RKO (cell line): ENCODE measurements at places on chromosomes 7 and 10.

- no peak for DNase-seq
Observed at GRCh38 chr10:113026679-113027078, 76.6 kb downstream of the TCF7L2 start.

GRCh38 chr10:123669886-123670285 is 3.7 kb downstream of the GPR26 start:
- no peak for DNase-seq

DNA sequence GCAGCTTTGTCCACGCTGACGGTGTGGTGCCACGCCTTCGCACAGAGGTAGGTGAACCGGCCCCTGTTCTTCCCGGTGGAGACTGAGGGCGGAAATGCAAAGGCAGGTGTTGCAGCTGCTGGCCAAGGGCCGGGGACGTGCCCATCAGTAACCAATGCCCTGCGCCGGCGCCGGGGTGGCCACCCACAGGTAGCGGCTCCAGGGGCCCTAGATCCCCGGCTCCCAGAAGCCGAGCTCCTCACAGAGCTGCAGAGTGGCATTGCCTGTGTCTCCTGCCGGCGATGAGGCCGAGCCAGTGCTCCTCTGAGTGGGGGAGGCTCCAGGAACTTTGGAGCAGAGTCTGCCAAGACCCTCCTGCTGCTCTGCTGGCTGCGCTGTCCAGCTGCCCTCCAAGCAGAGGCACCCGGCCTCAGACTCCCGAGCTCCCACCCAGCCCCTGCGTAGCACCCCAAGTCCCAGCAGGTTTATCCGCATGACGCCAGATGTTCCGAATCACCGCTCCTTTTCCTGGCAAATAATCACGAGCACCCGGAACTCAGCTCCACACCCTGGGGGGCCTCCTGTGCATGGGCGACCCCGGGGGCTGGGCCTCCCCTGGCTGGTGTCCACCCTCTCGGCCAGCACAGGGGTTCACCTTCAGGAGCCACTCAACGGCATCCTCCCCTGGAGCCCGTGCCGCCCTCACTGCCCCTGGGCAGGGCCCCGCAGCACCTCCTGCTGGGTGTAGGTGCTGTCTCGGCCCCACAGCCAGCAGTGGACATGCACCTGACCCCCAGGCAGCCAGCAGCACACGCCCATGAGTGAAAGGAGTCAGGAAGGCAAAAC is 22.1 kb downstream of the CFAP46 start:
- no peak for DNase-seq

DNA sequence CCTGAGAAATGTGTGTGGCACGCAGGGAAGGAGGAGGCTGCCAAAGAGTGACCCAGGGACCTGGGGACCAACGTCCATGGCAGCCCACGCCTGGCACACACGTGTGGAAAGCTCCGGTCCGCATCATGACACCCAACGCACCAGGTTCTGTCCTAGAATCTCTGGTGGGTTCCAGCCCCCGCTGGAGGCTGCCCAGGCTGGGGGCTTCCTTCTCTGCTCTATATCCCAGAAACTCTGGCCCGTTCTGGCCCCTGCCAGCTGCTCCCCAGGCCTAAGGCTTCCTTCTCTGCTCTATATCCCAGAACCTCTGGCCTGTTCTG is 261.8 kb downstream of the ELFN1 start:
- DNase-seq = no peak

DNA sequence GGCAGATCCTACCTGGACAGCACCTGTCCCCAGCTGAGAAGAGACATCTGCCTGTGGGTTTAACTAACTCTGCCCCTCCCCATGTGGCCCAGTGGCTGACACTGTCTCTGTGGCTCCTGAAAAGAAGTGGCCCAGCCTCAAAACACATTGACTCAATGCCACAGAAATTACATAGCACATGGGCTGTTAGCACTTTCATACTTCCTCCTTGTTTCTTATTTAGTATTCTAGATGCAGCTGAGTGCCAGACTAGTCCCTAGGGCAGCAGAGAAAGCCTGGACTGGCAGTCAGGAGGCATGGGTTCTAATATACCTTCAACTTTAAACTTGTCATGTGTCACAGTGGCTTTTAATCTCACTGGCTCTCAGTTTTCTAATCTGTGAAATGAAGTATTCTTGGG is 171.0 kb downstream of the TRIL start:
- no peak for DNase-seq

DNA sequence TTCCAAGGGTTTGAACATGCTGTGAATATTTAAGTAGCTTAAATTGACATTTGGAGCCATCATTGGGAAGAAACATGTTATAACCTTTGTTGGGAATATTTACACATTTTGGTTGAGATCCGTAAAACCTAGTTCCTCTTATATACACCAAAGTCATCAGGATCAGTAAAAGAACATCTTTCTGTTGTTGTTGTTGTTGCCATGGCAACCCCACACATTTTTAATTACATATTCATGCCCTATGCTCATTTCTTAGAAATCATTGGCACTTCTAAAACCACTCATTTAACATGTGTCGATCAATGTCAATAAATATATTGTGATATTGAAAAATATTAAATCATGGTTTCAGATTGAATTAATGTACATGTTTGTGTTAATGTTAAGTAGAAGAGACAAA is 122.6 kb downstream of the POU6F2 start:
- no peak for DNase-seq

DNA sequence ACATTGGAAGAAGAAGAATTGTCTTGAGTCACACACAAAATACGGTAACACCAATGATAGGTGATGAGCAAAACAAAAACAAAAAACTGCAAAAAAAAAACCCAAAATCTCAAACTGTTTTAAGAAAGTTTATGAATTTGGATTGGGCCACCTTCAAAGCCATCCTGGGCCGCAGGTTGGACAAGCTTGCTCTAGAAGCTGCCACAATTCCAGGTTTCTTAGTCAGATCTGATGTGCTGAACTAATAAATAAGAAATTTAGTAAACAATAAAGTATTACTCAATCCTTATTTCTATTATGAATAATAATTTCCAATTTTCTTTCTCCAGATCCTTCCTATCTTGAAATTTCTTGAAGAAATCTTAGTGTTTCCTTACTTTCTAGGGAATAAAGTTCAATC is 10.0 kb downstream of the WASL start:
- no peak for DNase-seq

- DNase-seq = peak; percentile 87
Observed at GRCh38 chr10:96588616-96589419, 2.0 kb upstream of the TM9SF3 start.

DNA sequence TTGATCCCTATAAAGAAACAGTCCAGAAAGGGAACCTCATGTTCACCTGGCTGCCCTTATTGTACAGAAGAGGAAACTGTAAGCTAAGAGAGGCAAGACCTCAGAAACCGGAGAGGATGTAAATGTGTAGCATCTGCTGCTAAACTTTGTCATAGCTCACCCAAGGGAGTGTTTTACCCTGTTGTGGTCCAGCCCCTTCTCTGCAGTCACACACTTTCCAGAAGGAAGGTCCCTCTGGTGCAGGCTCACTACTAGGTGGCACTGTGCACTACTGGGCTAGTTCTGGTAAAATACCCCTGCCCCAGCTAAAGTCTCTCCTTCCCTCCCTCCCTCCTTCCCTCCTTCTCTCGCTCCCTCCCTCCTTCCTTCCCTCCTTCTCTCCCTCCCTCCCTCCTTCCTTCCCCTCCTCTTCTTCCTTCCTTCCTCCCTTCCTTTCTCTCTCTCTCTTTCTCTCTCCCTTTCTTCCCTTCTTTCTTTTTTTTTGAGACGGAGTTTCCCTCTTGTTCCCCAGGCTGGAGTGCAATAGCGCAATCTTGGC is 42.5 kb upstream of the LCOR start:
- peak; percentile 38 for DNase-seq

DNA sequence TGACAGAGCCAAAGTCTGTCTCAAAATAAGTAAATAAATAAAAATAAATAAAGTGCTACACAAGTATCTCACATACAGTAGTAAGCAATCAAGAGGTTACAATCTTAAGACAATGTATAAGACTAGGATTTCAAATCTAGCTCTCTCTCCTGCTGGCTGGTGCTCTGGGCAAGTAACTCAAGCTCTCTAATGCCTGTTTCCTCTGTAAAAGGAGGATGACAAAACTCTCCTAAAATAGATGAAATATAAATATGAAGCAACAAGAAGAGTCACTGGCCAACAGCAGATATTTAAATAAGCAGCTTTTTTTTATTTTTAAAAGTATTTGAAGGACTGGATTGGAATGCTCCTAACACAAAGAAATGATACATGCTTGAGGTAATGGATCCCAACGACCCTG is 7.2 kb downstream of the SFMBT2 start:
- no peak for DNase-seq

DNA sequence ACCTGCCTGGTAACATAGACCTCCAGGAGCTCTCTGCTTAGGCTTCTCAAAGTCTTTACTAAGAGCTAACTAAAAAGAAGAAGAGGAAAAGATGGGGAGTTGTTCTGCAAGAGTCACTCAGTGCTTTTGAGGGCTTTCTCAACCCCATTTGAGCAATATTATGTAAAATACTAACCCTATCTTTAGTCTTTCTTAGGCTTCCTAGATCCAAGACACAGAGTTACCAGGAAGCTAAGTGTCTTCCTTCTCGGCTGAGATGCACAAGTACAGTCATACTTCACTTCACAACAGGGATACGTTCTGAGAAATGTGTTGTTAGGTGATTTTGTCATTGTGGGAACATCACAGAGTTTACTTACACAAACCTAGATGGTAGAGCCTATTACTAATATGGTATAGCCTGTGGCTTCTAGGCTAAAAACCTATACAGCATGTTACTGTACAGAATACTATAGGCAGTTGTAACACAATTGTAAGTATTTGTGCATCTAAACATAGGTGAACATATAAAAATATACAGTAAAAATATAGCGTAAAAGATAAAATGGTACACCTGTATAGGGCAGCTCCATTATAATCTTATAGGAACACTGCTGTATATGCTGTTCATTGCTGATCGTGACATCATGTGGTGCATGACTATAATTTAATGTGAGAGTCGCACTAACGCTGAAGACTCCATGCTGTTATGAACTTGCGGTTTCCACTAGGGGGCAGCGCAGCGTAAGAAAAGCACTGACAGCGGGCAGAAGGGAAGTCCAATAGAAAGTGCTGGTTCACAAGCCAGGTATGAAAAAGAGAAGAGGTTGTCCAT is 16.3 kb downstream of the ANKRD22 start:
- DNase-seq = peak; percentile 89

GRCh38 chr7:767941-768731 is 41.1 kb upstream of the PRKAR1B start:
- no peak for DNase-seq

DNA sequence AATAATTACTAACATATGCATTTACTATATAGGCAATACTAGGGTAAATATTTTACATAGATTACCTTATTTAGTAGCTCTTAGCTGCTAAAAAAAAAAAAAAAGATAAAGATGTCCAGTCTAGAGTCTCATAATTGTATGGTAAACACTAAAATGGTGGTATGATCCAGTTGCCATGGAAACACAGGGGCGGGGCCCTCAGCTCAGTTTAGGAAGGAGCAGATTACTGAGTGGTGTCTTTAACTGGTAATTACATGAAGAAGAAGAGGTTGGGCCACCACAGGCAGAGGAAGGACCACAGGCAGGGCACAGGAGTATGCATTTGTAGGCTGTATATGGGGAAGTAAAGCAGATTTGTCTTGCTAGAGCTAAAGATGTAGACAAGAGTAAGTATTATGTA is 43.7 kb downstream of the ITGB8 start:
- DNase-seq = no peak

GRCh38 chr10:103086261-103086660 is 106.8 kb downstream of the NT5C2 start:
- DNase-seq = no peak

GRCh38 chr10:98134117-98134430 is 383 bp upstream of the R3HCC1L start:
- DNase-seq = peak; percentile 80

GRCh38 chr10:8102708-8103401 is 48.4 kb downstream of the GATA3 start:
- no peak for DNase-seq

GRCh38 chr10:30353851-30354250 is 4.8 kb upstream of the MTPAP start:
- DNase-seq = peak; percentile 41

- no peak for DNase-seq
Observed at GRCh38 chr7:66604198-66604597, 24.5 kb upstream of the KCTD7 start.

DNA sequence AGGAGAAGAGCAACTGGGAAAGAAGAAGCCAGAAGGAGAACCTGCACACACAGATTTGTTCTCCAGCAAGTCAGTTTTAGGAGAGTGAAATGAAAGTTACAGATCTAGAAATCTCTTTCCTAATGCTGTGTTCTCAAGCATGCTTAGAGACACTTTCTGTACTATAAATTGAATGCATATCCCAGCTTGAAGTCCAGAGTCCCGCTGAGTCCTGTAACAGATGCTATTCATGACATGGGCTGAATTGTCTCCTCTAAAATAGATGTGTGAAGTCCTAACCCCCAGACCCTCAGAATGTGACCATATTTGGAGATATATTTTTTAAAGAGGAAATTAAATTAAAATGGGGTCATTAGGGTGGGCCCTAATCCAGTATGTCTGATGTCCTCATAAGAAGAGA is 46.9 kb upstream of the GJD4 start:
- DNase-seq = no peak

- DNase-seq = no peak
Observed at GRCh38 chr10:96267234-96267705, 4.1 kb downstream of the BLNK start.

GRCh38 chr7:24115661-24116060 is 168.3 kb upstream of the NPY start:
- DNase-seq = no peak

DNA sequence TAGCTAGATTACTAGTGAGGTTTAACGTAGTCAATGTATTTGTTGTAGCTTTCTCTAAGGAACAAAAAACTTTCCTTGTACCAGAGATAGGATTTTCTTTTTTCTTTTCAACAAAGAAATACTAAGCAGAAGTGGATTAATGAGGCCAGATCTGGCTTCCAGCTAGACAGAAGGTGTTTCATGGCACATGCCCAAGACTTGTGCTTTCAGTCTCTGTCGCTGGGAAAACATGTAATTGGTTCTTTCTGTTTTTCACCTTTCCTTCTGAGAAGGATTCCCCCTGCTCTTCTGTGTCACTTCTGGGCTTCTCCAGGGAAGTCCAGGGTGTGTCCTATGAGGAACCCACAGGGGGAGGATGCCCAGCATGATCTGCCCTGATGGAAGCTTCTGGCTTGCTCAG is 492.2 kb downstream of the CCSER2 start:
- no peak for DNase-seq

DNA sequence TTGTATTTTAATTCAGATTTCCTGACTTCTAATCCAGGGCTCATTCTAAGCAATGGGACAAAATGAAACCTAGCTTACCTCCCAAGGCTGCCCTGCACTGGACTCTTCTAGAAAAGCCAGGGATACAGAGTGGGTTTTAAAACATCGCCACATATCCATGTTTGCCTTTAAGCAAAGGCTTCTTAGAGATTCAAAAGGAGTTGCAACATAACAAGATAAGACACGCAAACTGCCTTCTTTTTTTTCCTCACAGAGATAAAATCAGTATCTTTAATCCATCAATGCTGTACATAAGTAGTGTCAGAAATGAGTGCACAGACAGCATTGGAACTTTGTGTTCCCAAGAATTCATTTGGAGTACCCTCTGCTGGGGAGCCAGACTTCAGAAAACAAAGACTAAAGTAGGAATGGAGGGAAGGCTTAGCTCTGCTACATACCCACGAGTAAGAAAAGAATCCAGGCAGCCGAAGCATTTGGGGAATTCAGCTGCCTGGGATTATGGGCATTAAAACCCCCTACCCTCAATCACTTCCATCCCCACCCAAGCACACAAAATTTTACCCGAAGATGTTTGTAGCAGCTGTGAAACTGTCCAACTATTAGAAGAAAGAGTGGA is 427.8 kb downstream of the ARL4A start:
- DNase-seq = no peak
